ENCODE measurements at places on chromosomes 11 and 22.

DNA sequence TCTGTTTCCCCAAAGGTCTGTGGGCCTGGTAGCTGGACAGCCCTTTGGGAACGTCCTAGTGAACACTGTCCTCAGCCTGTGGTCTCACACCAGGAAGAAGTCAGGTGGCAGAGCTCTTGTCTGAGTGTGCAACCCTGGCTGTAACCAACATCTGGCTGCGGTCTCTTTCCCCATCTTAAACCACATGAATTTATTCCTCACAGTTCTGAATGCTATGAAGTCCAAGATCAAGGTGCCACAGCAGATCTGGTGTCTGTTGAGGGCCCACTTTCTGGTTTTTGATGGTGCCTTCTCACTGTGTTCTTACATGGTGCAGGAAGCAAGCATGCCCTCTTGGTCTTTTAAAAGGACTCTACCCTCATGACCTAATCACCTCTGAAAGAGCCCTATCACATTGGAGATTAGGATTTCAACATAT, 2.7 kb downstream of the UPB1 start:
- DNase-seq: no peak

DNA sequence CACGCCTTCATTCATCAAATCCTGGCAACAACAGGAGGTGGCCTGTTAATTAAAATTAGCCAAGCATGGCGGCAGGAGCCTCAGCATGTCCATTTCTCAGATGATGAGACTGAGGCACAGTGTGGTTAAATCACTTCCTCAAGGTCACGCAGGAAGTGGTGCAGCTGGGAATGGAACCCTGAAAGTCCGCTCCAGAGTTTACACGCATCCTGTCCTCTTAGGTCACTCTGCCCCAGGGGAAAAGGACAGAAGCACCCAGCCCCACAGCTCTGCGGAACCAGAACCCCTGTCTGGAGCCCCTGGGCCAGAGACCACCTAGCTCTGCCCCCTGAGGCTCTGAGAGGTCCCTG, 19.6 kb downstream of the RPL3 start:
- no peak for DNase-seq

DNA sequence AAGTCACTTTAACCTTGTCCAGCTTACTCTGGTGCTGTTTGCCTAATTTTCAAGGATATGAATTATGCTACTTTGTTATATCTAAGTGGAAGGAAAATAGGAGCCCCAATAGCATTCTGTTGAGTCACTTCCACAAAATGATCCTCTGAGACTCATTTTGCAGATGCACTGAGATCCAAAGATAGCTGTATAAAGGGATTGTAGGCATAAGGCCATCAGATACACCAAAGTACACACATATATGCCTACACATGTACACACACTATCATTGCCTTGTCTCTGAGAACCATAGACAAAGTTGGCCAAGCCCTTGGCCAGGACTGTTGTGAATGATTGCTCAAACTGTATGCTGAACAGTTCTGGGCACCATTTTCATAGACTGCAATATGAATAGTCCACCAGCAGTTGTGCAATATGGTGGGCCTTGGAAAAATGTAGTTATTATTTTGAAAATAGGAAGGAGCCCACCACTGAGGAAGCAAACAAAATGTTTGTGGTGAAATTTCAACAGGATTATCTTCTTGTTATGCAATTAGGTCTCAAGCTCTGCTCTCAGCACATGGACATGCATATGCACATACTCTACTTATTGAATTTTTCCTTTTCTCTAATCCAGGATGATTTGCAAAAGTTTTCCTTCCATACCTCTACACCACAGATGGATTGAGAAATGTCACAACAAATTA, 186.0 kb upstream of the CTSC start:
- no peak for DNase-seq

DNA sequence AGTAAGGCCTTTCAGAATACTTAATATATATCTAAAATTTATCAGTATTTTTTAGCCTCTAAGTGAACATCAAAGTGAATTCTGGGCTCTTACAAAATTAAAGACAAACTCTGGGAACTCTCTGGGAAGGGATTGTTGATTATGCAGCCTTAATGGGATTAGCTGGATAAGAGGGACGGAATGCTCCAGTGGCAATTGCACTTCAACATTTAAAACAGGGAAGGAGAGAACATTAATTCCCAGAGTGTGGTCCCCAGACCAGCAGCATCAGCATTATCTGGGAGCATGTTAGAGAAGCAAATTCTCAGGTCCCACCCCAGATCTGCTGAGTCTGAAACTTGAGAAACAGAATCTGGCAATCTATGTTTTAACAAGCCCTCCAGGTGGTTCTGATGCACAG, 46.5 kb downstream of the POLD3 start:
- no peak for DNase-seq

GRCh38 chr11:39461066-39461465, 1998.4 kb downstream of the LRRC4C start:
- DNase-seq: no peak

All from nucleus accumbens (tissue), 56 donors.